ENCODE measurements at places on chromosomes 16 and 17. TPM values are rescaled to one million over a fixed set of nuclear protein-coding genes. Genes with fewer than 3 reads are reported as not detected.

The SYNGR3 gene
- 0.16 TPM for total RNA-seq

DNA sequence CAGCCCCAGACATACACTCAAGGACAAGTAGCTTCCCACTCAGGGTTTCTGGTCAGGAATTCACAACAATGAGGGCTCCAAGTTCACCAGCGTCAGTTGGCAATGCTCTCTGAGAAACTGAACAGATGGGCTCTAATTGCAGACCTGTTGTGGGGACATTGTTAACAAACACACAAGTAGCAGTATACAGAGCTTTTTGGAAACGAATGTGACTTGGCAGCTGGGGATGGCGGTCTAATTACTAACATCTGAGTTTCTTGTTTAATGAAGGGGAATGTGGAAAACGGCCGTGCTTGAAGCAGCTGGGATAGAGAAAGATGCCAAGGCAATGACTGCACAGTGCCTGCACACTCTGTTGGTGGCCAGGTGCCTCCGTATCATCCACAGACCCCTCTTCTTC is 316.1 kb upstream of the IRX3 start:
- ATAC-seq, result no peak

DNA sequence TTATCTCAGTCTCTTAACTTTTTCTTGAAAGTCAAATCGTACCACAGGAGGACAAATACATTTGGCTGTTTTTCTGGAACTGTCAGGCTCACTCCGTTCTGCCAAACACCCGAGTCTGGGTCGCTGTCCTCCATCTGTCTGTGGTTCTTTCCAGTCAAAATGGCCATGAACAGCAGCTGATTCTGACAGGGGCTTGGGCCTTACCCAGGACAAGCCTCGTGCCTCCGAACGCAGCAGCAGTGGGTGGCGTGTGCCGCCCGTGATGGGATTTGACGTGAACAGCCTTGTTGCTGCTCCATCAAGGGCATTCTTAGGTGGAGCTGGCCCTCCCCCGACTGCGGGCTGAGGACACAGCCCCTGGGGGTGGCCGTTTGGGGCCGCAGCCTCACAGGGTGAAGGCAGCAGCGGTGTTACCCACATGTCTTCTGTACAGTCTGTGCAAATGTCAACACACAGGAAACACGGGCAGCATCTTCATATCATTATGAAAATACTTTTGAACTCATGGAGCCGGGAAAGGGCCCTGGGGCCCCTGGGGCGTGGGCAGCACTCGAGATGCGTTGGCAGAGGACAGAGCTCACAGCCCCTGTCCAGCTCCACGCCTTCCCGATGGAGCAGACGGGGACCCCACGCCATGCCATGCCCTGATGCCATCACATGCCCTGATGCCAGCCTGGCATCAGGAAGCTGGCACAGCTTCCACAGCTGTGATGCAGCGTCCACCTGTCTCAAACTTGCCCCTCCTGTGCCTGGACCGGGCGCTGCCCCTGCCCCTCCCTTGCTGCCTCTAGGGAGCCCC is 8.6 kb upstream of the ACSF3 start:
- ATAC-seq, result no peak

The E4F1 gene
- total RNA-seq, result 10.7 TPM

DNA sequence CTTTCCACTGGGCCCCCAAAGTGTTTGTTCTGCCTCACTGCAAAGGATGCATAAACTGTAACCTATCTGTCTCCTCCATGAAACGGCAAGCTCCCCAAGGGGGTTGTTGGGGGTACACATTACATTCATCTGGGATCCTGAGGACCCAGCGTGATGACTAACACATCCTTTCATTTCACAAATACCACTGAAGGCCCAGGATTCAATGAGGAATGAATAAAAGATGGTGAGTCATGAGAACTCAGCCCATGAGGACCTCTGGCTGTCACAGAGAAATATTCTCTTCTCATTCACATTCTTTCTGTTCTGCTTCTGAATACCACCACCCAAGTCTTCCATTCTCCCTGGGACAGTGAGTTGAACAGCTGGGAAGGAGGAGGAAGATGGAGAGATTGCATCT is 149.8 kb downstream of the RBFOX3 start:
- no peak for ATAC-seq

DNA sequence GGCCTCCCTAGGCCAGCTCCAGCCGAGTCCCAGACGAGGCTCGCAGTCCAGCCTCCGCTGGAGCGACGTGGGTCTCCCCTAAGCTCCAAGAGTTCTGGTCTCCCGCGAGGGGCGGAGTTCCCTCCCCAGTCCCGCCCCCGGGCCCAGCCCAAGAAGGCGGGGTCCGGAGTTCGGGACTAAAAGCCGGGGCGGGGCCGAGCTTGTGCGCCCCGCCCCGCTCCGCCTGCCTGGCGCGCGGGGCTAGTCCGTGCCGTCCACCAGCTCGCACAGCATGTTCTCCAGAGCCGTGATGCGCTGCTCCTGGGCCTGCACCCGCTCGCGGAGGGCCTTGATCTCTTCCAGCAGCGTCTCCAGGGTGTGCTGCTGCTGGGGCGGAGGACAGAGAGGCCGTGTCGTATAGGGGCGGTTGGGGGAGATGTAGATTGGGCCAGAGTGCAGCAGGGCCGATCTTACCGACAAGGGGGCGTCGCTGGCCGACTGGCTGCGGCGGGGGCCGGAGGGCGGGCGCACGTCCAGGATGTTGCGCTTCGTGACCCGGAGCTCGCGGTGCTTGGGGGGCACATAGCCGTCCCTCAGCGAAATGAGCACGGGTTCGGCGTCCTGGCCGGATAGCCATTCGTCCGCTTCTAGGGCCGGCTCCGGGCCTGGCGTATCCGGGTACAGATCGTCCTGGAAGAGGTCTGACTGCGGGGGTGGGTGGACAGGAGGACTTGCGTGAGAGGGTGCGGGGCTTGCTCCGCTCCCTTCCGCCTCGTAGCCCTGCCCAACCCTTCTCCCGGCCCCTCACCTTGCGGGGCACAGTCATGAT is 7.0 kb downstream of the CORO6 start:
- peak; percentile 66 for ATAC-seq

The SOX9 gene
- 20.3 TPM for total RNA-seq

DNA sequence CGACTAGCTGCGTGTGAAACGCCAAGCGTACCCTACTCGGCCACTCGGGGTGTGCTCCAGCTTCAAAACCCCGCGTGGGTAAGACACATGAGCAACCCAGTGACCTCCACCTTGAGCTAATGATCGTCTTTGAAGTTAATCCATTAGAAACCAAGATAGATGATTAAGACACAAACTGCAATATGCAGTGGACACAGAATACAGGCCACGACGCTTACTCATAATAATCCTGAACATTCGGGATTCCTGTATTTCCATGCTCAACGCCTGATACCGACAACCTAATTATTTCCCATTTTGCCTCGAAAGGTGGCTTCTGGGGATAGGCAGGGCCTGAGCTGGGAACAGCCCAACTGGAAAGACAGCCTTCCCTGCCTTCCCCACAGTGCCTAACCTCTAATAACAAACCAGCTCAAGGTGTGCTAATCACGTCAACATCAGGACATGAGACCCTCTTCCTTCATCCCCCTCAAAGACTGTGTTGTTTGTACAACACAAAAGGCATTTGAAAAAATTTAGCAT is 504 bp upstream of the COPRS start:
- peak; percentile 16 for ATAC-seq

DNA sequence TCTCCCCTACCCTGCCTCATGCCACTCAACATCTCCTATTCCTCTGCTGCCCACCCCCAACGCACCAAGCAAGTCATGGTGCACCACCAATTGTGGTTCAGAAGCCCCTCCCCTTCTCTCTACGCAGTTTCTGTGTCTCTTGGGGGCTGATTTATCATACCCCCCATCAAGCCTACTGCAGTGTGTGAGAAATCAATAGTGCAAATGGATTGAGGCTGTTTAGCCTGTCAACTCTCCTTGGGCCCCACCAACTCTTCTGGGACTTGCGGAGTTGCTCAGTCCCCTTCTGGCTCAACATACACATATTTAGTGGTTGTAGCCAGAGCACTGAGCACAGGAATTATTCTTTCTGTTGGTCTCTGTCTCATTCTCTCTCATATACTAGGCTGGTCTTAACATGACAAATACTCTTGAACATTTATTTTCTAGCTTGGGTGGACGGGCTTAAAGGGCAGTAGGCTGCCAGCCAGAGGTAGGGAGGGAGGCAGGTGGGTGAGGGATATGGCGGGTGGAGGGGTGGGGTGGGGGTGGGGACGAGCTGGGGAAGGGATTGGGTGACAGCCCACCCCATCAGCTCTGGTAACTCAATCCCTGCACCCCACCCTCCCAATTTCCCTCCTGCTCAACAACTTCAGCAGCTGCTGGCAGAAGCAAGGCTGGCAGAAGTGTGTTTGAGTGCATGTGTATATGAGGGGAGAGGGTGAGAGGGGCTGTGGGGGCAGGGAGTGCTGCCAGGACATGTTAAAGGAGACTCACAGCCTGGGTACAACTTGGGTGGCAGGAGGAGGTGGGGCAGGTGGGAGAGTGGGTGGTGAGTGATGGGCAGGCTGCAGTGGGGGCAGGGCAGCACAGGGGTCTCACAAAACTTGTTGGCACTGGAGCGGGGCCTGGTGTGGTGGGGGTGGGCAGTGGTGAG is 4.9 kb downstream of the RARA start:
- ATAC-seq, result no peak

- no peak for ATAC-seq
These were observed 33.2 kb upstream of the ABR start for GRCh38 chr17:1212946-1213345.

DNA sequence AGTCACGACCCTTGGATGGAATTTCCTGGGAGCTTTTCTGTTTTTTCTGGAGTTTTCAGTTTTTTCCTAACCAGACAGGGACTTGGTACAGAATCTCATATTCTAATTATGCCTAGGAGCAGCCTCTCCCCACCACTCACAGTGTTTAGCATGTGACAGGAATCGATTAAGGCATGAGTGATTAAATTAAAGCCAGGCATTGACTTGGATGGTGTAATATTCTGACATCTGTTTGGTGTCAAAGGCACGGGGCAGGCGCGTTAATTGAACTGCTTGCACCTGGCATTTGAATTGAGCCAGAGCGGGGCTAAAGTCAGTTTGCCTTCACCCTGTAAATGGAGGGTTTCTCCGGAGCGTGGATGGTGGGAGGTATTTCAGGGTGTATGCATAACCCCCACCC is 11.9 kb downstream of the MAPT start:
- ATAC-seq, result no peak

GRCh38 chr17:77086433-77087010 is 54.2 kb upstream of the SEC14L1 start:
- ATAC-seq, result peak; percentile 70

The HOXB6 gene
- 0.28 TPM for total RNA-seq

- ATAC-seq, result peak; percentile 65
These were observed 45.6 kb downstream of the ERN1 start for GRCh38 chr17:64084086-64084939.
